Kasumi-1 (cell line): ENCODE measurements at places on chromosomes 12 and 14.
A peak's percentile ranks its signal among the peaks of the same experiment; 100 is the strongest.

DNA sequence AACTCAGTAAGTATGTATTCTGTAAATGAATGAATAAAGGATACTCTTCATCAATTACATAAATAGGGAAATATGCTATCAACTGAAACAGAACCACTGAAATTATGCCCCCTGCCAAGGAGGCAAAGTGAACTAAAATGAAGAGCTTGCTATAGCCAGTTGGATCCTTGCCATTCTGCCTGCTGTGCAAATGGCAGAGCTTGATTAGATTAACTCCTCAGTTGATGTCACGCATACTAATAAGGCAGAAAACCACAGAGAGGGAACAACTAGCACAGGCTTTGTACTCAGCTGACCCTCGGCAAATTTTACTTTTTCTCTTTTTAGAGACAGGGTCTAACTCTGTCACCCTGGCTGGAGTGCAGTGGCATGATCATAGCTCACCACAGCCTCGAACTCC is 36.7 kb upstream of the FERMT2 start:
- DNase-seq = no peak

GRCh38 chr14:101630056-101630965 is 69.0 kb downstream of the DIO3 start:
- no peak for DNase-seq

- DNase-seq = no peak
Observed at GRCh38 chr12:75345531-75345930, 11.1 kb downstream of the GLIPR1L1 start.

GRCh38 chr14:70671652-70672644 is 30.2 kb downstream of the TTC9 start:
- DNase-seq = no peak

- DNase-seq = no peak
Observed at GRCh38 chr12:76173756-76174155, 89.3 kb upstream of the NAP1L1 start.

DNA sequence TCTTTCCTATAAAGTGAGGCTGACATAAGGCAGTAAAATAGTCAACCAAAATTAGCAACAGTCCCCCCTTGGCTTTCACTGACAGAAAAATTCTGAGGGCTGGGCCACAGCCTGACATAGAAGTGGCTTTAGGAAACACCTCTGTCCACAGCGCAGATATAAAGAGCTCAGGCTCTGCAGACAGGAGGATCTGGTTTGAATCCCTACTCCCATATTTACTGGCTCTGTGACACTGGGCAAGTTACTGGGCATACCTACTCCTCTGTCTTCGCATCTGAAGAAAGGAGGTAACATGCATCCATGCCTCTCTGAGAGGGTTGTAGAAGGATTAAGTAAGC is 95.3 kb downstream of the STXBP6 start:
- DNase-seq = no peak

DNA sequence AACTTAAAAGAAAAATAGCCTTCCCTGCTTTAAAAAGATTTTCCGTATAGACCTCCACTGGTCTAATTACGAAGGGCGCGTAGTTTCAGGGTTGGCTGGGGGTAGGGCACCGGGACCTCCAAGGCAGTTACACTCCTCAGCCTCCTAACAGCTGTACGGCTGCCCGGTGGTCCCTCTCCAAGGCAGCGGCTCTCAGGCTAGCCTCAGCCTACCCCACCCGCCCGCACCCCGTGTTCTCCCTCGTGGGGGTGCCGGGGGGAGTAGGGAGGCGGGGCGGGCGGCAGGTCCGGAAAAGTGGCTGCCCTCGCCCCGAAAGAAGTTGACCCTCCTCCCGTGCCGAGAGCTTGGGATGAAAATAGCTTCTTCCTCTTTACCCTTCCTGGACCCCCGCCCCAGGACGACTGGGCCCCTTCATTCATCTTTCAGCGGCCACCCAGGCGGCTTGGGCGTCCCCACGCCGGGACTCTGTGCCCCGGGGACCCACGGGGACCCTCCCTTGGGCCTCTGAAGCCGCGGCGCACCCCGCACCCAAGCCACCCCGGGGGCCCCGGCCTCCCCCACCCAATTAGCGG is 991 bp upstream of the RCOR1 start:
- peak; percentile 52 for DNase-seq

GRCh38 chr12:132489078-132489601 is 811 bp upstream of the FBRSL1 start:
- no peak for DNase-seq

- DNase-seq = no peak
Observed at GRCh38 chr12:5272018-5272785, 159.7 kb upstream of the NTF3 start.

DNA sequence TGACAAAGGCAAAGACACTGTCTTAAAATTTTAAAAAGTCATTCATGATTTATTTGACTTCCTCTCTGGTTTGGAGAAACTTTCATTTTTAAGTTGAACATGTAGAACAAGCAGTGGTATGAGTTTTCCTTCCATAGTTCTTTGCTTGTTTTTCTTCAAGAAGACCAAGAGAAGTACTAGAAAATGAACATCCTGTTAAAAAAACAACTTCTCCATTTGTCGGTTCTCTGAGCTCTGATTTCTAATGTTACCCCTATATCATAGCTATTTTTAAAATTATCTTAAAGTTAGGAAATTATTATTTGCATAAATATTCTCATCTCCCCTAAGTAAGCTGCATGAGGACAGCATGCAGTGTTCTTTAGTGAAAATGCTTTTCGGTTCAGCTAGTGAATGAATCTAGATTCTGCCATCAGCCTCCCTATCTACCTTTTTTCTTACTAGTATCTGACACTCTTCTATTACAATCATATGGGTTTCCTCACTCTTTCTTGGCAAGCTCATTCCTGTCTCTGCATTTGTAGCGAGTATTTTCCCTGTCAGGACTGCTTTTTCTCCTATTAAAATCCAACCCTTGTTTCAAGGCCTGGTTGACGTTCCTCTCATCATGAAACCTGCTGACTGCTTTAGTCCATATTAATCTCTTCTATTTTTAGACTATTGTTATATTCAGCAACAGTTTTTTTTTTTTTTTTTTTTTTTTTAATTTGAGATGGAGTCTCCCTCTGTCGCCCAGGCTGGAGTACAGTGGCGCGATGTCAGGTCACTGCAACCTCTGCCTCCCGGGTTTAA is 15.8 kb downstream of the DIP2B start:
- DNase-seq = no peak

- no peak for DNase-seq
Observed at GRCh38 chr12:127998988-127999387, 268.0 kb upstream of the TMEM132C start.

DNA sequence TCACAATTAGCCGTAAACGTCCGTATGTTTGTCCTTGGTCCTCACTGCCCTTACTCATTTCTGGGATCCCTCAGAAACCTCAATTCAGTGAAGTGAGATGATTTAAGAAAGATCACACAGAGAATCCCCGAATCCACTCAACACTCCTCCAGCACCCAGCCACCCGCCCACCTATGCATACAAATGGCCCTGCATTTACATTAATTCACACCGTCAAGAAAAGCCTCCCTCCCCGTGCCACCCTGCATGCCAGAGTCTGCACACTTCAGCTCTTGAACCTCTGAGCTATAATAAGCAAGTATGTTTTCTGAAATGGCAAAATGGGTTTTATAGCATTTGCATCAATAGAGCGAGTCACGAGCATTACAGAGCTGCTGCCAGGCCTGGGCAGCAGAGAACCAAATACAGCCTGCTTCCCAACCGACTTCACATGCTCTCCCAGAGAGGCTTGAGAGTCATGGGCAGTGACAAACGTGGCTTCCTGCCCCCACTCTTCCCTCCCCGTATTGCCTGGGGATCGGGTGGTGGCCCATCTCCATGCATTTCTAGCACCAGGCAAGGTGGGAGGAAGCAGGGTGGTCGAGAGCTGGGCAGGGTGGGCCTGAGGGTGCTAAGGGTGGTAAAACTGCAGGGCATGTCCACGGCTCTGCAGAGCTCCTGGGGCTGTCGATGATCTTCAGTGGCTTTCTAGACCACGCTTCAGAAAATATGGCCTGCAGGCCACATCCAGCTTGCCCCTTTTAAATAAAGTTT is 177.6 kb downstream of the RIMBP2 start:
- DNase-seq = no peak

DNA sequence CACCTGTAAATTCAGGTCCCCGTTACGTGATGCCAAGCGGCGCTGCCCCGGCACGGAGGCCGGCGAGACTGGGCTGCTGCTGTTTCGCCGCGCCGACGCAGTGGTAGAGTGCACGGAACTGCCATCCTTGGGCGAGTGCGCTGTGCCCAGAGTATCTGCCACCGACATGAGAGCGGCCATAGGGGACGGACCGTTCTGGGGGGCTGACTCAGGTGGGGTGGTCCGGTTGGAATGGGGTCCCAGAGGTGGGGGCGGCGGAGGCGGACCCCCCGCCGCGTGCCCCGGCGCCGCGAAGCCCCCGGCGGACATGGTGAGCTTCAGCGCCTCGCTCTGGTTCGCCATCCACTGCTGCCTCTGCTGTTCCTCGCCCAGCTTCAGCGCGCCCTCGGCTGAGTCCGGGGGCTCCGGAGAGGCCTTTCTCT is 2.8 kb downstream of the IRF2BPL start:
- DNase-seq = no peak

DNA sequence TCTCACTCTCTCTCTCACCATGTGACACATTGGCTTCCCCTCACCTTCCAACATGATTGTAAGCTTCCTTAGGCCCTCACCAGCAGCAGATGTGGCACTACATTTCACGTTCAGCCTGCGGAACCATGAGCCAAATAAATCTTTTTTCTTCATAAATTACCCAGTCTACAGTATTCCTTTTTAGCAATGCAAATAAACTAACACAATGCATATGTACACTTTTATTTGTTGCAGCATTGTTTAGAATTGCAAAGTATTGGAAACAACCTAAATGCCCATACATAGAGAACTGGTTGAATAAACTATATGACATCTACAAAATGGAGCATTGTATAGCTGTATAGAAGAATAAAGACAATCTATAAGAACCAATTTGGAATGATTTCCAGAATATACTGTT is 487.6 kb downstream of the FUT8 start:
- DNase-seq = no peak

GRCh38 chr14:99708449-99708848 is 24.4 kb downstream of the CYP46A1 start:
- DNase-seq = no peak

GRCh38 chr14:21346532-21347135 is 37.2 kb downstream of the SUPT16H start:
- no peak for DNase-seq

DNA sequence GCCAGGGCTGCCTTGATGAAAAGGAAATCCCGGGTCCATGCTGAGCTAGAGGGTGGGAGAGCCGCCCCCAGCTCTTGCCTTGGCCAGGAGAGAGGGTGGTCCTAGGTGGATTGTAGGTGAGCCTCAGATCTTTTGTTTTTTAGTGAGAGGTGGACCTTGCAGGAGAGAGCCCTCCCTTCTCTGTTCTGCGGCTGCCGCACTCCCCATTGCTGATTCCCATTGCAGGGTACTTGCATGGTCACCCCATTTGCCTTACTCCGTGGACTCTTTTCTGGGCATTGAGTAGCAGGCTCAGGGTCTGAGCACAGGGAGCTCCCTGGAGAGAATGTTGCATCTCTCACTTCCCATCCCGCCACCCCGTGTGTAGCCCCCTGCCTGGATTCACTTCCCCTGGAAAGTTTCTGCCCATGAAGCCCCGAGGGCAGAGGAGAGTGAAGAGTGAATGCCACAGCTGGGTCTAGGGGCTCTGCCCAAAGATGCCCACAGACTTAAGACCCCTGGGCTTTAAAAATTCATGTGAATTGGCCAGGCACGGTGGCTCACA is 10.2 kb downstream of the VASH1 start:
- DNase-seq = no peak

DNA sequence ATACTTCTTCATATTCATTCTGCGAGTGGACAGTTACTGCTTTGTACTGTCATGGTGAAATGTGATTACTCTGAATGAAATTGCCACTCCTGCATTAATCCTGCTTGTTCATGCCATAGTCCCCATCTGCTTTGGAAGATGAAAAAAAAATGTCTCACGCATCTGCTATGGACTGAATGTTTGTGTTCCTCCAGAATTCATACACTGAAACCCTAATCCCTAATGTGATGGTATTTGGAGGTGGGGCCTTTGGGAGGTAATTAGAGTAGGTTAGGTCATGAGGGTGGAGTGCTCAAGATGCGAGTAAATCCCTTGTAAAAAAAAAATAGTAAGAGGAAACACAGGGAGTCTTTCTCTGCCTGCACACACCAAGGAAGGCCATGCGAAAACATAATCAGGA is 427.2 kb downstream of the TMTC2 start:
- DNase-seq = no peak

DNA sequence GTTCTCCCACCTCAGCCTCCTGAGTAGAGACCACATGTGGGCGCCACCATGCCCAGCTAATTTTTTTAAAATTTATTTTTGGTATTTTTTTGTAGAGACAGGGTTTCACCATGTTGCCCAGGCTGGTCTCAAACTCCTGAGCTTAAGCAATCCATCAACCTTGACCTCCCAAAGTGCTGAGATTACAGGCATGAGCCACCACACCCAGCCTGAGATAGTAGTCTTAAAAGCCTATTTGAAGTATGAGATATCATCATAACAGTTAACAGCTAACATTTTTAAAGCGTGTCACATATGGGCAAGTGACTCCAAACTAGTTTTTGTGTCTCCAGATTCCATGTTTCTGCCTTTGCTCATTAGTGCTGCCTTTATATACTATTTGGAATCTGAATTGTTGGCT is 74.6 kb upstream of the WSCD2 start:
- no peak for DNase-seq

- no peak for DNase-seq
Observed at GRCh38 chr14:98984719-98985041, 287.3 kb downstream of the BCL11B start.

DNA sequence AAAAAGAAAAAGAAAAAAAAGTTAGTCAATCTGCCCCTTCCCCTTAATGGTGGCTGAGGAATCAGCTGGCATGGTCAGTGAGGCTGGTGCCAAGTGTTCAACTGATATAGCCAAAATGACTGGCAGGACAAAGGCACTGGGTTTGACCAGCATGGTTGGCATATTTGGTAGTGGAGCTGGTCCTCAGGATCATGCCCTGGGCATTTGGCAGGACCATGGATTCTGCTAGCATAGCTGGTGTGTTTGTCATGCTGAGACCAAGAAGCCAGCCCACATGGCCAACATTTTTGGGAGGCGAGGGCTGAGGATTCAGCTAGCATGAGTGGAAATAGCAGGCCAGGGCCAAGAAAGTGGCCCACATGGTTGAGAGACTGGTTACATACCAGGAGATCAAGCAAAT is 136.5 kb downstream of the FBXL14 start:
- no peak for DNase-seq

DNA sequence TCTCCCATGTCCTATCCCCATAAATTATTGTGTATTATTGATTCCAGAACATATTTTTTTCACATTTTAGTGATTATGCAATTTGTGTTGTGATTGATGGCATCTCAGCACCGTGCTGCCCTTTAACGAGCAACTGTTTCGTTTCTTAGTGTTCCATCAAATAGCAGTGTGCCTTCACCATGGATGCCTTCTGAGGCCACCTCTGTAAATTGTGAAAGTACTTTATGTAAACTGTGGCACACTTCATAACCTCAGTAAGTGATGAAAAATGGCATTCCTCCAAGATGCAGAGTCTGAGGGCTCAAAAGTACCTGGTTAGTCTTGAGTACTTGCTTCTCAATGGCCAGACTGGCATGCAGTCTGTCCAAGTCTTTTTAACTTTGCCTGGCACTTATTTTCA is 8.2 kb downstream of the CHST11 start:
- no peak for DNase-seq

- no peak for DNase-seq
Observed at GRCh38 chr14:96920023-96920422, 122.8 kb downstream of the VRK1 start.

GRCh38 chr12:57853864-57854556 is 7.5 kb upstream of the CTDSP2 start:
- no peak for DNase-seq
